ENCODE measurements at places on chromosomes 12 and 14.

- DNase-seq, result no peak
These were observed 887.2 kb downstream of the NRXN3 start for GRCh38 chr14:79057333-79057732.

GRCh38 chr12:121334513-121335343 lies 17.5 kb downstream of the ANAPC5 start:
- DNase-seq, result peak; percentile 72

DNA sequence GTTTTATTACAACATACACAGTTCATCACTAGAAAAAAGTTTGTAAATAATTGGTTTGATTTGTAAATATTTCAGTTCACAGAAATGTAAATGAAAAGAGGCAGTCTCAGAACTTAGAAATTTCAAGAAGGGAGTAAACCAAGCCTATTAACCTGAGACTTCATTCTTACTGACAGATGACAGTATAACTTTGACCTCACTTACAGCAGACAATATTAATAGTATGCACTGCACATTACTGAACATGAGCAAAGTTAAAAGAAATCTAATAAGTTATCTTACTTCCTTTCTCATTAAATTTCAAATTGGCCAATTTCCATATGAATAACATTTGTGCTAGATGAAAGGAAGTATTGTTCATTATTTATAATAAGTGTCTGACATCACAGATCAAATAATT lies 235.8 kb downstream of the SLC6A15 start:
- no peak for DNase-seq

- no peak for DNase-seq
These were observed 6.0 kb upstream of the SPTLC2 start for GRCh38 chr14:77622366-77622961.

DNA sequence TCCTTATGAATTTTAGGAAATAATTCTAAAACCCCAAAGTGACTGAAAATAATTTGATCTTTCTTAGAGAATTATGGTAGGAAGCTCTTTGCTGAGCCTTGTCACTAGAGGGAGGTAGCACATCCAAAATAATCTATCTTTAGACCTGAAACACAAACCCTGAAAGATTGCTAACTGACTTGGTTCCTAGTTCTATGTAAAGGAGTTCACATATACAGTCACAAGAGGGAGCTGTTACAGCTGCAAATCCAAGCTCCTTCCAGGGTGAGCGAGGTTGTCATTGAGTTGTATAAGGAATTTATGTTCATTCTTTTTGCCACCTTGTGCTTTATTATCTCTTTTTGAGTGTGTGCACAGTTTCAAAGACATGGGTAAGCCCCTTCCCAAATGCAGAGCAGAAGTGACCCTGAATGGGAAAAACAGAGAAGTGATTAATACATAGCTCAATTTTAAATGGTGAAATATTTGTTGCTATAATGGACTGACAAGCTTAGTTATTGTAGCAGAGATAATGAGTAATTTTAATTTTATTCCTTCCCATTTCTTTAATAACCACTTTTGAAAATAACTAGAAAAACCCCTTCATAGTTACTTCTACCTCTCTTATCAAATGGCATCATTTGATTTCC lies 387.9 kb downstream of the DAD1 start:
- peak; percentile 46 for DNase-seq

All from CD4-positive, alpha-beta T cell treated with Interleukin-2 at 100 ng/mL for 4 hours (primary cell).